ENCODE measurements at places on chromosomes 5 and 9. TPM values are rescaled to one million over a fixed set of nuclear protein-coding genes. Genes with fewer than 3 reads are reported as not detected.

- H3K4me1 ChIP-seq: no peaks in the 10 kb centered on the region
- no peak overlapping the region for H3K27ac ChIP-seq
- H3K36me3 ChIP-seq: no peaks in the 10 kb centered on the region
- H3K27me3 ChIP-seq: no peaks in the 10 kb centered on the region
- DNase-seq: no peak
Observed at GRCh38 chr5:179122411-179123108, 62.4 kb downstream of the ZNF354C start.

- H3K4me3 ChIP-seq: no peak overlapping the region
- H3K4me1 ChIP-seq: no peaks in the 10 kb centered on the region
- DNase-seq: no peak
Observed at GRCh38 chr9:31492229-31492628, 892.2 kb upstream of the ACO1 start.

DNA sequence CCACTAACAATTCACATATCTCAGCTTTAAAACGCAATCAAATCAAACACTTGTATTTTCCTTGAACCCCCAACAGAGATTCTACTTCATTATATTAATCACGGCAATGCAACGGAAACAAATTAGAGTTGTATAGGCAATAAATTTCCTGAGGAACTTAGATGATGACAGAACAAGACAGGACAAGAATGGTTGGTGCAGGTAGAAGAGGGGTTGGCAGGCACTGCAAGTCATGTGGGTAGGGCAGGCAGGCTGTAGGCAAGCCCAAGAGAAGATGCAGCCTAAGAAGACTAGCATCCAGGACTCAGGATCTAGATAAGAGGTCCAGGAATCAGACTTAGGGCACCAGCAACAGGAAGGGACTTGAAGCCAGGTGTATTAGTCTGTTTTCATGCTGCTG lies 16.6 kb upstream of the FEM1C start:
- H3K27me3 ChIP-seq: no peaks in the 10 kb centered on the region
- no peaks in the 10 kb centered on the region for H3K4me1 ChIP-seq
- no peaks in the 10 kb centered on the region for H3K36me3 ChIP-seq
- no peak overlapping the region for H3K4me3 ChIP-seq
- DNase-seq: no peak

- H3K36me3 ChIP-seq: no peaks in the 10 kb centered on the region
- H3K27me3 ChIP-seq: no peaks in the 10 kb centered on the region
- H3K4me1 ChIP-seq: no peaks in the 10 kb centered on the region
- H3K4me3 ChIP-seq: no peak overlapping the region
- no peak overlapping the region for H3K27ac ChIP-seq
Observed at GRCh38 chr9:12735665-12736064, 39.2 kb upstream of the LURAP1L start.

GRCh38 chr9:70117835-70118319 lies 74.2 kb downstream of the MAMDC2 start:
- no peak overlapping the region for H3K4me3 ChIP-seq
- DNase-seq: no peak
- H3K27me3 ChIP-seq: peaks cover 4% of the 10 kb centered on the region
- H3K27ac ChIP-seq: no peak overlapping the region
- H3K4me1 ChIP-seq: no peaks in the 10 kb centered on the region
- H3K36me3 ChIP-seq: no peaks in the 10 kb centered on the region

DNA sequence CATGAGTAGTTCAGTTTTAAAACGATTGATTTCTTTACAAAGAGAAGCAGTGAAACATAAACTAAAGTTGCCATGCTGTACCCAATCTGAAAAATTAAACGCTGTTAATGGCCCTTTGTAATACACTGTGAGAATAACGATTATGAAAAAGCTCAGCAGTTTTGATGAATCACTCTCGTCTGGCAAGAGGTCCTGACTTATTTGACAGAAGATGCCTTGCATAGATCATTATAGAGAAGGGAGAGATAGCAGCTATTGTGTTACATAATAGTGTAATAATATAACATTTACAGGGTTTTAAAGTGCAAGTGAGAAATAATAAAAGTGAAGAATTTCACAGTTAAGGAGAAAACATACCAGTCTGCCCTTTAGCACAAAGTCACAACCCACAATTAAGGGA lies 361.5 kb upstream of the CDH10 start:
- no peak for DNase-seq
- H3K4me3 ChIP-seq: no peak overlapping the region
- H3K36me3 ChIP-seq: no peaks in the 10 kb centered on the region
- no peaks in the 10 kb centered on the region for H3K27me3 ChIP-seq
- H3K4me1 ChIP-seq: no peaks in the 10 kb centered on the region

DNA sequence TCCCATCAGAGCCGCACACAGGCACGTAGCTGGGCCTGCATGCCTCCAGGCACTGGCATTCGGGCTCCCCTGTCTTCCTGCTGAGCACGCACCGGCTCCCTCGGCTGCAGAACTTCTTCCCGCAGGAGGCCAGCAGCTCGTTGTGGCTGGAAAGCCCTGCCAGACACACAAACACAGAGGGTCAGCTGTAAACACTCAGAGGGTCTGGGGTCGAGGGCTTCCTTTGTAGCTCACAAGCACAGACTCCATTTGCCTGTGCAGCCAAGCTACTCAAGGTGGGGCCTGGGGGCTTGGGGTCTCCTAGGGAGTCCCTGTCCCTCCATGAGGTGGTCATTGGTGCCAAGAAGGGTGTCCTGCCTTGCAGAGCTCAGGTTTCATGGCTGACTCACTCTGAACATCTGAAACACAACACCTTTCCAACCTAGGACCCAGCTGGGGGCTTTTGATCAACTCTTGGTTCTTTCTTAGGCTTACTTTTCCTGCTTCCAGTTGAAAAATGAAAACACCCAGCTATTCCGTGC lies 211.4 kb downstream of the FSTL4 start:
- no peak overlapping the region for H3K27ac ChIP-seq
- no peaks in the 10 kb centered on the region for H3K27me3 ChIP-seq
- no peaks in the 10 kb centered on the region for H3K36me3 ChIP-seq
- H3K4me1 ChIP-seq: peaks cover 6% of the 10 kb centered on the region
- H3K4me3 ChIP-seq: no peak overlapping the region

DNA sequence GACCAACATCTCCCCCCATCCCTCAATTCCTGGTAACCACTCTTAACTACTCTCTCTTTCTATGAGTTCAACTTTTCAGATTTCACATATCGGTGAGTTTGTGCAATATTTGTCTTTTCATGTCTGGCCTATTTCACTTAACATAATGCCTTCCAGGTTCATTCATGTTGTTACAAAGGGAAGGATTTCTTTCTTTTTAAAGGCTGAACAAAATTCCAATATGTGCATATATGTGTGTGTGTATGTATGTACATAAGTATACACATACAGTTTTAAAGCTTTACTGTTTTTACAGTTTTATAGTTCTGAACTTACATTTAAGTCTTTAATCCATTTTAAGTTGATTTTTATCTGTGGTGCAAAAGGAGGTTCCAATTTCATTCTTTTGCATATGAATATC lies 130.7 kb downstream of the SV2C start:
- no peak for DNase-seq
- H3K36me3 ChIP-seq: no peaks in the 10 kb centered on the region
- no peak overlapping the region for H3K27ac ChIP-seq
- no peaks in the 10 kb centered on the region for H3K4me1 ChIP-seq
- no peaks in the 10 kb centered on the region for H3K27me3 ChIP-seq

- DNase-seq: no peak
- no peak overlapping the region for H3K27ac ChIP-seq
- no peaks in the 10 kb centered on the region for H3K27me3 ChIP-seq
- H3K4me1 ChIP-seq: no peaks in the 10 kb centered on the region
Observed at GRCh38 chr9:127686461-127687393, 20.1 kb upstream of the CFAP157 start.

Gene IL5
- not detected for total RNA-seq

GRCh38 chr9:84140535-84141101 lies 160.0 kb downstream of the RMI1 start:
- H3K36me3 ChIP-seq: no peaks in the 10 kb centered on the region
- no peak overlapping the region for H3K27ac ChIP-seq

DNA sequence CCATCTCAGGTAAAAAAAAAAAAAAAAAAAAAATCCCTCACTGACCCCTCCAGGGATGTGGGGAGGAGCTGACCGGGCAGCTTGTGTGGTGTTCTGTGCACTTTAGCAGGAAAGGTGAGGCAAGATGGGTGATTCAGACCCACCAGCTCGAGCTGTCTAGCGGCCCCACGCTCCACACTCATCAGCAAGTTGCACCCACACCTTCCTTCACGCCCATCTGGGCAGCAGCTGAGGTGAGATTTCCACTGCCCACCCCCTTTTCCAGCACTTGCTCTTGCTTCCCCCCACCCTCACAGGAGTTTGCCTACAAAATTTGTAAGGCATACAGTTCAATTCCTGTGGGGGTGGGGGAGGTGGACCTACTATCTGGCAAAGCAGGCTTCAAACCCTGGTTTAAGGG lies 58.7 kb upstream of the ZNF354B start:
- H3K36me3 ChIP-seq: no peaks in the 10 kb centered on the region
- DNase-seq: no peak
- no peaks in the 10 kb centered on the region for H3K4me1 ChIP-seq
- H3K27ac ChIP-seq: no peak overlapping the region

DNA sequence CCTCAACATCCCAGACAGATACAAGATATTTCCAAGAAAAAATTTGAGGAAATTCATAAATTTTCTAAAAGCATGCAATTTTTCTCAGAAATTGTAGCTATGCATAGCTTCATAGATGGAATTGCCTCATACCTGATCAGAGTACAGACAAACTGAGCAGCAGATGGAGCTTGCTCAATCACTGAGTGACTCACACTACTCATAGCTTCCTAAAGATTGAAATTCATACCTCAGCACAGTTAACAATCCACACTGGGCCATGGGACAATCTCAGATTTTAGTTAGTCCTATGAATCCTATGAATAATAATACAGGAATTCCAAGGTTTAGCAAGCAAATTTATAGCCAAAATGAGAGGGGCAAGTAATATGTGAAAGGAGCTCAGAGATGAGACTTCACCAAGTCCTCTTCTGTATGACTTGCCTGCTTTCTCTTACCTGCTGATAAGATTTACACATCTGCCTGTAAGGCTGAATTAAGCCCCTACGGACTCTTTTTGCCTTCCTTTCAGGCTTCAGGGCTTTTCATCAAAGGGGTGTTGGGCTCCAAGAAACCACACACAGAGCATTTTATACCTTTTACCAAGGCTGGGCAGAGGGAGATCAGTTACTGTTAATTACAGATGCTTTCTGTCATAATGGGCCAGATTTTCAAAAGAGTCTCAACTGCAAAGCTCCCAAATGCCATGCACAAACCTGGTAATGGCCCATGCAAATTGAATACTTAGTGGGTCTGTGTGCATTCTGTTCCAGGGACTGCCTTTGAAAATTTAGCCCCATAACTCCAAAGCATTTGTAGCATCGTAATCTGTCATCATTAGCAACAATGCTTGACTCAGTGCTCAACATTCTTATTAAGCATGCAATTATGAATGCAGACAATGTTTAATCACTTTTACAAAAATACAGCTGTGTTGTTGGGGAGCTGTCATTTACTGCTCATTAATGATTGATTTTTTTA lies 439.3 kb downstream of the DTWD2 start:
- no peak overlapping the region for H3K27ac ChIP-seq
- no peak overlapping the region for H3K4me3 ChIP-seq
- H3K27me3 ChIP-seq: no peaks in the 10 kb centered on the region
- no peaks in the 10 kb centered on the region for H3K4me1 ChIP-seq

- no peak overlapping the region for H3K27ac ChIP-seq
- H3K4me1 ChIP-seq: peaks cover 10% of the 10 kb centered on the region
- no peaks in the 10 kb centered on the region for H3K27me3 ChIP-seq
- DNase-seq: no peak
Observed at GRCh38 chr9:105067895-105068580, 140.1 kb upstream of the ABCA1 start.

GRCh38 chr5:76657091-76657490 lies 33.9 kb upstream of the F2RL2 start:
- H3K27me3 ChIP-seq: no peaks in the 10 kb centered on the region
- peaks cover 74% of the 10 kb centered on the region for H3K36me3 ChIP-seq
- no peaks in the 10 kb centered on the region for H3K4me1 ChIP-seq
- H3K27ac ChIP-seq: no peak overlapping the region
- DNase-seq: no peak
- H3K4me3 ChIP-seq: no peak overlapping the region

DNA sequence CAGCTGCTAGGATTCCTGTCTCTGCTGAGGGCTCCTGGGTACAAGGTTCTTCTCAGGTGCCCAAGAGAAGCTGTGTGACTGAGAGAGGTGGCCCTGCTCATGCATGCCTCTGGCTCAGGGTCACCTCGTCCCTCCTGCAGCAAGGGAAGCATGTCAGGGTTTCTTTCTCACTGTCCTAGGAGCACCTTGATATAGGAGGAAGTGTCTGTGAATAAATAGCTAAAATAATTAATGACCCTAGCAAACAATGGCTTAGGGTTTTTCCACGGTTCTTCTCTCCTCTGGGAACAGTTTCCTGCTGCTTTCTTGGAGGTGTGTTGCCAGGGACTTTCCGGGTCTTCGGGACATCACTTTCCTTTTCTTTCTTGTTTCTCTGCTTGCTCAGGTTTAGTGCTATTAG lies 87.2 kb downstream of the ARHGAP26 start:
- no peaks in the 10 kb centered on the region for H3K27me3 ChIP-seq
- no peak overlapping the region for H3K27ac ChIP-seq
- DNase-seq: no peak
- no peak overlapping the region for H3K4me3 ChIP-seq
- H3K36me3 ChIP-seq: no peaks in the 10 kb centered on the region

Gene GLDC
- not detected for total RNA-seq

- H3K4me3 ChIP-seq: no peak overlapping the region
- no peaks in the 10 kb centered on the region for H3K27me3 ChIP-seq
- H3K4me1 ChIP-seq: no peaks in the 10 kb centered on the region
- H3K36me3 ChIP-seq: no peaks in the 10 kb centered on the region
Observed at GRCh38 chr5:149618581-149619248, 37.4 kb downstream of the ARHGEF37 start.
